ENCODE measurements at places on chromosomes 2 and 18.
A peak's percentile ranks its signal among the peaks of the same experiment; 100 is the strongest.

- no peak for DNase-seq
Measured at GRCh38 chr2:206940546-206940945, 1.2 kb downstream of the CPO start.

DNA sequence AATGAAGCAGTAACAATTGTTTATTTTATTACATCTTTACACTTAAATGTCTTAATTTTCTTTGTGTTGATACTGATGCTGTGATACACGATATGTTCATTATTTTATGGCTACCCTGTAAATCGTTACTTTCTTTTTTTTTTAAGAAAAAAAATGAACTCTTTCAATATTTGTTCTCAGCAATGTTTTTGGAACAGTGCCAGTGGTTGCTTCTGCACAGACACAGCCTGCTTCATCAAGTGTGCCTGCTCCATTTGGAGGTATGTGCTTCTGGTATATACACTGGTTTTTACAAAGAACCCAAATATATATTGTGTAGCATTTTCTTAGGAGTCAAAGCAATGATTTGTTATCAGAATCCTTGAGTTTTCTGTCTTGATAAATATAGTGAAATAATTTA, 62.2 kb upstream of the SCYGR2 start:
- DNase-seq: no peak

DNA sequence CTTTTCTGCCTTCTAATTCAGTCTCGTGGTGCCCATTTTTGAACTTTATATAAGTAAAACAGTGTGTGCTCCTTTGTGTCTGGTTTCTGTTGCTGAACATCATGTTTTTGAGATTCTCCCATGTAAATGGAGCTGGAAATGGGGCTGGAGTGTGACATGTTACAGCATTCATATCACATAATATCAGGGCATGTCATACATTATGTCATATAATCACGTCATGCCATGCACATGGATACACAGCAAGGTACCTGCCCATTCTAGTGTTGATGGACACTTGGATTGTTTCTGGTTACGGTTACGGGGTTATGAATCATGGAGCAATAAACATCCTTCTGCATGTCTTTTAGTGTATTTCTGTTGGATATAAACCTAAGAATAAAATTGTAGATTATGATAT, 117.1 kb upstream of the MYT1L start:
- DNase-seq: no peak

GRCh38 chr2:241271706-241272302, 43.7 kb downstream of the HDLBP start:
- DNase-seq: peak; percentile 82

- no peak for DNase-seq
Measured at GRCh38 chr2:29954316-29954715, 32.9 kb upstream of the ALK start.

DNA sequence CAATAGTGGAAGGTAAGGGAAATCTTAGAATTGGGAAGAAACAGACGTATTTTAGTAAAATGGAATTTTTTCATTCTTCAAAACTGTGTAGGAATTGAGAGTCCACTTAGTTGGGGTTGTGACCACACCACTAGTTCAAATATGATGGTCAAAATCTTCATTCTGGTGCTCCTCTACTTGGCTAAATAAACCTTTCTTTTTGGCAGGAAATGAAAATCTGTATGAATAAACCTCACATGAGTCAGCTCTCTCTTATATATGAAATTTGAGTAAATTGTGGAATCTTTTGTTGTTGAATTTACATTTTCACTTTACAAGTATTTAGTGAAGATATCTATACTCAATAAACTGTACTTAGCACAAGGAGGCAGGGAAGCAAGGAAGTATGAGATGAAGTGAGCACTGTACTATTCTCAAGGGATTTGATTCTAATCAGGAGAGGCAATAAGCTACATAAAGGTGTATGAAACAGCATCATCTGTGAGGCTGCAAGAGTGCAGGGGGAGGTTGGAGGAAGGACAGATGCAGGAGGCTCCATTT, 20.5 kb downstream of the IL18R1 start:
- no peak for DNase-seq
